Mucosa of gallbladder (tissue), 1 donor: ENCODE measurements at places on chromosomes 11 and 22.
A peak's percentile ranks its signal among the peaks of the same experiment; 100 is the strongest.

DNA sequence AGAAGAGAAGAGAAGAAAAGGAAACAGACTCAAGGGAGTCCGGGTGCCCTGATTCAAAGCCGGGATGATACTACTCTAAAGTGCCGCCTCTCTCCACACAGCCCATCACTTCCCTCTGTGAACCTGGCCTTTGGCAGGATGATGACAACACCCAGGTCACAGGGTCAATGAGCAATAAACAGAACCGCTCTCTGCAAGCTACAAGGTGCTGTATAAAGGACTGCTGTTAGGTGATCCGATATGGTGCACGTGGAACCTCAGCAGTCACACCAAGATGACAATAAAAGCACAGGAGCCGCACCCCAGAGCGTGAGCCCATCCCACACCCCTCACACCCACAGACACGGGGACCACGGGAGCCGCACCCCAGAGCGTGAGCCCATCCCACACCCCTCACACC, 10.7 kb downstream of the TTLL1 start:
- DNase-seq = no peak

DNA sequence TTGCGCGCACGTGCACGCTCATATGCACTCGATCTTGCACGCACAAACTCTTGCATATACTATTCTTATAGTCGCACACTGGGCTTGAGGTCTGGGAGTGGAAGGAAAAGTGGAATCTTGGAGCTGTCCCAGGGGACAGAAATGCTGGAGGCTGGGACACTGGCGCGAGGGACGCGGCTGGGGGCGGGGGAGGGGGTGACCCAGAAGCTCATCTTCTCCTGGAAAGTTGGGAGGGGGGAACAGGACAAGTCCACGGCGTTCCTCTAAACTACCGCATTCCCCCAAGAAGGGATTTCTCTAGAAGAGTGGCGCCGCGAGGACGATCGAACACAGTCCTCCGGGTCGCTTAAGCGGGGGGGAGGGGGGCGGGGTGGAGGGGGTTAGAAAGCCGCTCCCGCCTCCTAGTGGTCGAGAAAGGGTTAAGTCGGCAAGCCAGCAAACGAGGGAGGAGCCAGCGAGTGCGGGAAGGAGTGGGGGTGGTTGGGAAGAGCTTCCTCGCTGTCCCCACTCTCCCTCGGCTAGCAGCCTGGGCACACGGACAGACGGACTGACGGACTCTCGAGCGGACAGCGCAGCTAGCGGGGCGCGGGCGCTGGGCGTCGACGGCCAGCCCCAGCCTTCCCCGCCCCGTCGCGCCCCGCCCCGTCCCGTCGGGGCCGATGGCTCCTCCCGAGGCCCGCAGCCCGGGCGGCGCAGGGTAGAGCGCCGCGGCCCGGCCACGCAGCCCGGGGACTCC, at the start of gene RTN4RL2:
Gene RTN4RL2, plus strand, starts transcription at position 507 of the 736 bp plus-strand sequence. CDS start 338 bp downstream, outside the sequence.
- peak; percentile 33 for DNase-seq

GRCh38 chr11:64848214-64848825, 3.9 kb upstream of the CDC42BPG start:
- DNase-seq = no peak

DNA sequence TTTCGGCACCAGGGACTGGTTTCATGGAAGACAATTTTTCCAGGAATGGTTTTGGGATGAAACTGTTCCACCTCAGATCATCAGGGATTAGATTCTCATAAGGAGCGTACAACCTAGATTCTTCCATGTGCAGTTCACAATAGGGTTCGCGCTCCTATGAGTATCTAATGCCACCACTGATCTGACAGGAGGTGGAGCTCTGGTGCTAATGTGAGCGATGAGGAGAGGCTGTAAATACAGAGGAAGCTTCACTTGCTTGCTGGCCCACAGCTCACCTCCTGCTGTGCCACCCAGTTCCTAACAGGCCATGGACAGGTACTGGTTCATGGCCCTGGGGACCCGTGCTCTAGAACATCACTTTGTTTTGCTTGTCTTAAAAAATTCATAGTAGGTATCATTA, 41.8 kb upstream of the AMPD3 start:
- DNase-seq = no peak

DNA sequence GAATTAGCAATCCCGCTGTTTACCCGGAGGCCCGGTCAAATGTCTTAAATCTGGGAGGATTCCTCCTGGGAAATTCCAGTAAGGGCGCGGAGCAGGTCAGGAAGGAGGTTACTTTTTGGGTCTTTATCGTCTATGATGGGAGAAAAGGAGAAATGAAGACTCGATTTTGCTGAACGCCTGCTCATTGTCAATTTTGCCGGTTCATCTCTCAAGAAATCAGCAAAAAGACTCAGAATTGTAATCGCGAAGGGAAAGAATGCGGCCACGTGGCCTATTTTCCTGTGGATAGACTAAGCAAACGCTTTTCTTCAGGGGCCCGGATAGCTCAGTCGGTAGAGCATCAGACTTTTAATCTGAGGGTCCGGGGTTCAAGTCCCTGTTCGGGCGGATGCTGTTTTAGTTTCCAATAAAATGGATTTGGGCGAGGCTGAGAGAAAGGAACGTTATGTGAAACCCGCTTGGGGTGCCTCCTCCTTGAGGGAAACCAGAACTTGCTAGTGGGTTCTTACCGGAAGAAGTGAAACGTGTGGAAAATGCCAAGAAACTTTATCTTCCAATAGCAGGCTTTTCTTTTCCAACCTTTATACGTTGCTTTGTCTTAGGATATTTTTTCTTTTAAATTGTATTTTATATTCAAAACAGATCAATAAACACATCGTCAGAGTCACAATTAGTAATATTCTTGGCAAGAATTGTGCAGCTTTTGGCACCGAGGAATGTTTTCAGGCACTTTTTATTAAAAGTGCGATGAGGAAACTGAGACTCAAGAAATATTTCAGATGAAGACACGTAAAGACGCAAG, 45.0 kb downstream of the OR4D9 start:
- peak; percentile 52 for DNase-seq
